Activated CD8-positive, alpha-beta memory T cell treated with anti-CD3 and anti-CD28 coated beads for 1 hour (primary cell): ENCODE measurements at places on chromosomes 12 and 14.

DNA sequence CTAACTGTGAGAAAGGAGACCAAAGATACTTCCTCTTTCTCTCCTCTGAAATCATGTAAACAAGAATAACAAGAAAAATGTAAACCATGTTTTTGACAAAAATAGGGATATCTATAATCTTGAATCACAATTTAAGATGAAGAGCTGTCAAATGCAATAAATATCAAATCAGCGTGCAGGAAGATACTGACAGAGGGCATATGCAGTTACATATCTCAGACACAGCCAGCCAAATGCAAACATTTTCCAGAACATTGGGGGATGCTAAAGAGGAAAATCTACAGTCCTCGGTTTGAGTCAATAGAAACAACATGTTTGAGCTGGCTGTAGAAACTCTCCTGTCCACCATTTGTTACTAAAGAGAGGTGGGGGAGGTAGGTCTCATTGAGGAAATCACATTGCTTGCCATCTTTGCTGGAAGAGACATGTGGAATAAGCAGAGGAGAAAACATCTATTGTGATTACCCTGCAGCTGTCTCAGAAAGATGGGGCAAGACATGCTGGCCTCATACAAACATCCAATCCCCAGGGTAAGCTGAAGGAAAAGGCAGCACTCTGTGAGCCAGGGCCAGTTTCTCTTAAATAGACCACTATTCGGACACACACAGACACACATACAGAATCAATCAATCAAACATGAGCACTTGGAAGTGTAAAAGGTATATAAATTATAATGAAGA, 43.5 kb downstream of the CNTN1 start:
- no peak for DNase-seq

GRCh38 chr14:94515856-94516255, 6.6 kb upstream of the SERPINA12 start:
- no peak for DNase-seq

DNA sequence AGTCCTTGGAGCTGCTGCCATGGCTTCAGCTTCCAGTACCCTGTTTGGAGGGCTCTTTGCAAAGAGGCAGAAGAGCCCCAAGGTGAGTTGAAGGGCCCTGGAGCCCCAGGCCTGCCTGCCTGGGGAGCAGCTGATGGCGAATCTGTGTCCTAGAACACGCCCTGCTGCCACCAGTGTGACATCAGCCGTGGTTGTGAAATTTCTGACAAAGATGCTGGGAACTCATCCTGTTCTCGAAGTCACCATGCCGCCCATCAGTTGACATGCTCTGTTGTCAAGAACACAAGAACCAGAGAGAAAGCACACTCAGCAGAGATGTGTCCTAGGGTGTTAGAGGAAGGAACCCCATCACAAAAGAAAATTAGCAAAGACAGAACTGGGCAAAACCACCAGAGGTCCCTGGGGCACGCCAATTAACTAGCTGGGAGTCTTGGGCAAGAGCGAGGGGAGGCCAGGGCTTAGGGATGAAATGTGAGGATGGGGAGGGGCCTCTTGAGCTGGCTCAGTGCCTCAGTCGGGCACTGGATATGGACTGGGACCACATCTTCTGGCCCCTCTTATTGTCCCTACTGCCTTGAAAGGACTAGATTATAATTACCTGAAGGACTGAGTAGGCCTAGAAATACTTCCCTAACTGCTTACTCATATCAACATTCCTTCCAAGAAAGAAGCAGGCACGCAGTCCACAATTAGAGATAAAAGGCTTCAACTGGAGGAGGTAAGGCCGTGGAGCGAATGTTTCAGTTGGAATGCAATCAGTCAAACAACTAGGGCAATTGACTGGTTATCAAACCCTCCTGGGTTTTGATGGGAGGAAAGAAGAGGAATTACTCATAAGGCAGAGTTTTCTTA, 163.1 kb downstream of the CACNA1C start:
- DNase-seq = no peak

- DNase-seq = no peak
Measured at GRCh38 chr12:102331419-102331818, 133.8 kb upstream of the PMCH start.

GRCh38 chr14:101473795-101474562, 87.3 kb upstream of the DIO3 start:
- DNase-seq = no peak

DNA sequence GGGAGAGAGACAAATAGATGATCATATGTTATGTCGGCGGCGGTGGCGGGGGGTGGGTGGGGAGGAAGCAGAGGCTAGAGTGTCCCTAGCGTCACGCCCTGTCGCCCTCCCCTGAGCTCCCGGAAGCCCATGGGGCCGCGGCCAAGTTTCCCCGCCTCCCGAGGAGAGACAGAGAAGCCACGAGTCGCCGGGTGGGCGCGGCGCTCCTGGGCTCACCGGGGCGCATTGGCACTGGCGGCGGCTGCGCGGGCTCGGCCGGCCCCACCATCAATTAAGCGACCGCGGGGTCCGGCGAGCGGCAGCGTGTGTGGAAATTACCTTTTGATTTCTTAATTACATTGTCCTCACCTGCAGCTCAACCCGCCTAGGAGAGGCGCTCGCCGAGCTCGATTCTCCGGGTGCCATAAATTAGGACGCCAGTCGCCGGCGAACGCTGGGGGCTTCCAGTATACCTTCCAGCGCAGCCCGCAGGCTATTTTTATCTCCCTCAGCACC, 119.9 kb upstream of the LHX5 start:
- no peak for DNase-seq

DNA sequence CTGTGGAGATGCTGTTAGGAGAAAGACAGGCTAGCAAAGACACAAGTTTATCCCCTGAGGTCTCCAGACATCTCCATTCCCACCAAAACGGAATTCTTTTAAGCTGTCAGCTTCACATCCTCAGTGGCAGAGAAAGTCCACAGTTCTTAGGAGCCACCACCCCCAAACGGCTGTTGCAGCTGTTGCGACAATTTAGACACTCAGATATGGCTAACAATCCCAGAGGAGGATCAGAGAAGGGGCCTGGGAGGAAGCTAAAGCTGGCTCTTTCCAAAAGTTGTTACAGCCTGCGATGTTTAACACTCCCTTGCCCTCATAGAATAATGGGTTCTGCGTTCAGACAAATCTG, 1.9 kb upstream of the ATP5MC2 start:
- no peak for DNase-seq

GRCh38 chr14:99155173-99156089, 116.6 kb downstream of the BCL11B start:
- no peak for DNase-seq

DNA sequence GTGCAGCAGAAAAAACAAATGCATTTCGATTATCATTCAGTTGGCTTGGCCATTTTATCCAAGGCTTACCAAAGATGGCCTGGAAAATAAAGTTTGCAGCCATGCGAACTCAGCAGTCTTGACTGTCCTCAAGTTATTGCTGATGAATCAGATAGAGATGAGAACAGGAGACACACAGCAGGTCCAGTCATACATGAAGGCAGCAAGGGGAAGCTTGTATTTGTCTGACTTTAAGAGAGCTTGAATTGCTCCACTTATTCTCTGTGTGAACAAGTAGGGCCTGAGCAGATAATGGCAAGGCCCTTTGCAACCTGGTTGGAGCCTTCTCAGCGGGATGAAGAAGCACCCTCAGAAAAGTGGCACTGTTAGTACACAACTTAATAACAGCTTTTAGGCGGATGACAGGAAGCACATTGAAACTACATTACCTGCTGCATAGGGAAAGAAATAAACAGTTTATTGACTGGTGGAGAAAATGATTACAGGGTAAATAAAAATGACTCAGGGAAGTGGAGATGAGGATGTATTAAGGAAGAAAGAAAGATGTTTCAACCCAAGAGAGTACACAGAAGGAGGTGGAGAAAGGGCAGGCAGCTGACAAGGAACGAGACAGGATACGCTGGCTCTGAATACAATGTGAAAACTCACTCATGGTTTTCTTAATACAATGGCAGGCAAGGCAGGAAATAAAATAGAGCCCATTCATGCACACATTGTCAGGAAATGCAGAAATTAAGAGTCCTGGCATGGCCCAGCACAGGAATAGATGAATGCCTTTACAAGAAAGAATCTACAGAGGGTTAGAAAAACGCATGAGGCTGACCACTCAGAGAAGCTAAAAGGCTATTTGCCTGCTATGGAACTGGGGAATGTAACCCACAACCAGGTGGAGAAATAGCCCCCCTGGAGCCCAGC, 128.4 kb downstream of the GALC start:
- no peak for DNase-seq

DNA sequence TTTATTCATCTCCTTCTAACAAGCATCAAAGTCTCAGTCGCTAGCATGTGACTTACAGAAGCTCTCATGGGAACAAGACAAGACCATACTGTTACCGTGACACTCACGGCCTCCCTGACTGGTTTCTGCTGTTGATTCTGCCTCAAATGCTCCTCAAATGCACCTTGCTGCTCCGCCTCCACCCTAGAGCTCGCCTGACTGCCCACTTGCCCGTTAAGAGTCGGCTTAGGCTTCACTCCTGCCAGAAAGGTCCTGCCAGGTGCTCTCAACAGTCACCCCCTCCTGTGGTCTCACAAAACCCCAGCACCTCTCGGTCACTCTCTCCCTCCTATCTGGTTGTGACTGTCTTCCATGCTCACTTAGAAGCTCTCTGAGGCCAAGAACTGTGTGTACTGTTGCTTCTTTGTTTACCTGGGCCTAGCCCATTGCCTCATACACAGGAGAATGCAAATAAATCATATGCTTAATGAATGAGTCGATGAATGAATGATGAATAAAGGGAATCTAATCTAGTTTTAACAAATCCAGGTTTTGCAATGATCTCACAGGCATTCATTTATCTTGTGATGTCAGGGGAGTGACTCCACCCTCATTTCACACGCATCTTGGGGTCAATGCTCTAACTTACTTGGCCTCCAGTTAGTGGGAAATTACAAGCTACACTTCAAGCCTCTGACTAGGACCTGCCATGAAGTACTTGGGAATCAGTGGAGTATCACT, 41.3 kb downstream of the SSH1 start:
- DNase-seq = no peak

- no peak for DNase-seq
Measured at GRCh38 chr14:58245562-58245961, 919 bp downstream of the PSMA3 start.

- no peak for DNase-seq
Measured at GRCh38 chr12:16588812-16589211, 17.1 kb downstream of the LMO3 start.

DNA sequence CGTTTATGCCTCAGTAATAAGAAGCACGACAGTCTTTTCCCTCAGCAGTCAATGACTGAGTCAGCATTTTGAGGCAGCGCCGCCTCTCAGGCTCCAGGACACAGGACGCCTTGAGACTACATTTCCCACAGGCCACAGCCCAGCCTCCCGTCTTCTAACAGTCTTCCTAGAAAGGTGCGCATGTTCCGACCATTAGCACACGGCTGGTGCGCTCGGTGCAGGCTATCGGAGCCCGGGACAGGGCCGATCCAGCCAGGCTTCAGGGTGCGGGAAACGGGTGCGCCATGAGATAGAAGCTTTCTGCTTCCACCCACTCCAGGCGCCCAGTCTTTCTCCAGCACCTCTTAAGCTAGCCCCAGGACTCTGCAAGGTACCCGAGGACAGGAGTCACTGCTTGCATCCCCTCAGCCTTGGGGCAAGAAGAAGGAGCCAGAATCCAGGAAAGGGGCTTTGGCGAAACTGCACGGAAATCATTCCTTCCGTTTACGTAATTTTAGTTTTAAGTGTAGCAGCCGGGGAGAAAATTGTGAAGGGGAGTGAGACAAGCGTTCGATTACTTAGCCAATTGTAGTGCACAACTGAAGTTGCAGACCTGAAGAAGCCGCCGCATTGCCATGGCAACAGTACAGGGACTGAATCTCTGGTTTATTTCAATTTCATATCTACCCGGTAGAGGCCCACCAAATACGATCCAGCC, 54.0 kb downstream of the ZNF641 start:
- peak; percentile 6 for DNase-seq

DNA sequence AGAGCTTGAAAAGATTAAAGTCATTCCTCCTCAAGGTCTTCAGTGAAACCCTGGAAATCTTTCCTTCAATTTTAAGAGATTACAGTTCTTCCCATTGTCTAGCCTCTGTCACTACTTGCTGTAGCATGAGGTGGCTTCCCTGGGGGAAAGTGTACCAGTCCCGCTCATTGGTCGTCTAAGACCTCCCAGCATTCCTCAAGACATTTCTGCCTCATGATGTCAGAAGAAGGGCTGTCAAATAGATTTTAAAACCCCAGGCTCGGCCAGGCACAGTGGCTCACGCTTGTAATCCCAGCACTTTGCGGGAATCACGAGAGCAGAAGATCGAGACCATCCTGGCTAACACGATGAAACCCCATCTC, 46.7 kb downstream of the SMUG1 start:
- no peak for DNase-seq

DNA sequence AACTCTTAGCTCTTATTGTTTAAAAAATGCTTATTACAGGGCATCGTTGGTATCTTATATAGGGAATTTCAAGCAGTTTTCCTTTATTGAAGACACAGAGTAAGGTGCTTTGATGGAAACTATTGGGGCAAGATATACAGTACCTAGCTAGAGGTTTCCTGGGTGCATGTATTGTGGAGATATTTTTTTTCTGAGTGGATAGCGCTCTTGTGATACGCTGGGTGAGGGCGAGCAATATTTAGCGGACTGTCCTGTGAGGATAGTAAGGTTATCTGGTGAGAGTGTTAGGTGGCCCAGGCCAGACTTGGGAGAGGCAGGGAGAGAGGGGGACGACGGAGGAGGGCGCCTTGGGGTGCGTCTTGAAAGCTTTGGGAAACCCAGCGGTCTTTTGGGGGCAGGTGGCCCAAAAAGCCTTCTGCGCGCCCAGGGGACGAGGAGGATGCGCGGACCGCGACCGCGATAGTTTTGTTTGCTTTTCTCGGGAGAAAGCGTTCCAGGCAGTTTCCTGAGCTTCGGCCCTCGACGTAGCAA, 596 bp upstream of the BICD1 start:
- DNase-seq = no peak

- DNase-seq = no peak
Measured at GRCh38 chr14:83713732-83714131, 1816.2 kb upstream of the FLRT2 start.

GRCh38 chr12:570921-571794, 92.1 kb downstream of the NINJ2 start:
- DNase-seq = no peak

DNA sequence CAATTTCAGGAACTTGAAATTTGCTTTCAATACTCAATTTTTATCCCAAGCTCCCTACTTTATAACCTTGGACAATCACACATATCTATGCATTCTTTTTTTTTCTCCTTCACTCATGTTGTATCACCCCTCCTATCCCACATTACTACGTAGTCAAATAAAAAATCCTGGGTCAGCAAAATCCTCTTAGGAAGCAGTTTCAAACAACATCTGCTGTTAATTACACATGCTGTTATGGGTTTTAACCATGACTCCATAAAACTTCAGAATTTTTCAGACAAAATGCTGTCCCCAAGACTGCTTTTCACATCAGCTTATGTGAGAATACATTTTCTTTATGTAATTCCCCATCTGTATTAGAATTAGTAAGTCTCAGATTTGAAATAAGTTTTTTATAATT, 61.7 kb downstream of the LRFN5 start:
- DNase-seq = no peak
